ENCODE measurements at places on chromosomes 6 and 20. TPM values are rescaled to one million over a fixed set of nuclear protein-coding genes. Genes with fewer than 3 reads are reported as not detected.

PPP1R14C gene
- not detected for total RNA-seq

L3MBTL1 gene
- 3.4 TPM for total RNA-seq

DYNLT2 gene
- total RNA-seq: 4.3 TPM

MEI4 gene
- not detected for total RNA-seq

MAFB gene
- not detected for total RNA-seq

SOX4 gene
- 33.9 TPM for total RNA-seq

ELOVL2 gene
- total RNA-seq: 21.1 TPM

ZC3H12D gene
- total RNA-seq: not detected

VARS1 gene
- 42.5 TPM for total RNA-seq

CRIP3 gene
- not detected for total RNA-seq

BTNL2 gene
- total RNA-seq: not detected

ZBTB46 gene
- total RNA-seq: 4.0 TPM

GCNT2 gene
- total RNA-seq: 0.14 TPM

MRAP2 gene
- 20.3 TPM for total RNA-seq

TINAG gene
- not detected for total RNA-seq

FAM83D gene
- 87.9 TPM for total RNA-seq

PRICKLE4 gene
- 0.28 TPM for total RNA-seq

AGPAT4 gene
- total RNA-seq: 13.2 TPM

HRH3 gene
- total RNA-seq: 0.15 TPM

GRM1 gene
- 0.13 TPM for total RNA-seq

GNL1 gene
- total RNA-seq: 35.7 TPM

COL9A3 gene
- total RNA-seq: 2.0 TPM

TMEM151B gene
- total RNA-seq: 1.2 TPM

ACOT13 gene
- total RNA-seq: 10.1 TPM

CLVS2 gene
- not detected for total RNA-seq

TRIM39 gene
- 8.7 TPM for total RNA-seq

RPL10A gene
- total RNA-seq: 2,010 TPM

FILIP1 gene
- total RNA-seq: 0.08 TPM

LRRC1 gene
- 5.1 TPM for total RNA-seq

LAMA4 gene
- total RNA-seq: 28.5 TPM

ZNF76 gene
- 8.3 TPM for total RNA-seq

MAP7 gene
- 0.06 TPM for total RNA-seq

MYLK4 gene
- 3.0 TPM for total RNA-seq

PREX1 gene
- 92.8 TPM for total RNA-seq

MMP24 gene
- total RNA-seq: not detected

TFAP2A gene
- total RNA-seq: 10.6 TPM

CABLES2 gene
- total RNA-seq: 12.9 TPM

GTSF1L gene
- total RNA-seq: not detected

CALHM6 gene
- 0.30 TPM for total RNA-seq

NHSL1 gene
- 5.3 TPM for total RNA-seq

PDCD2 gene
- total RNA-seq: 84.7 TPM

PKIB gene
- 10.0 TPM for total RNA-seq

NTSR1 gene
- not detected for total RNA-seq

ARMH2 gene
- total RNA-seq: not detected

TRAPPC3L gene
- total RNA-seq: not detected

TMEM200A gene
- total RNA-seq: 1.9 TPM

MUC22 gene
- total RNA-seq: not detected
